ENCODE measurements at places on chromosomes 2 and 18. TPM values are rescaled to one million over a fixed set of nuclear protein-coding genes. Genes with fewer than 3 reads are reported as not detected.
A peak's percentile ranks its signal among the peaks of the same experiment; 100 is the strongest.

DNA sequence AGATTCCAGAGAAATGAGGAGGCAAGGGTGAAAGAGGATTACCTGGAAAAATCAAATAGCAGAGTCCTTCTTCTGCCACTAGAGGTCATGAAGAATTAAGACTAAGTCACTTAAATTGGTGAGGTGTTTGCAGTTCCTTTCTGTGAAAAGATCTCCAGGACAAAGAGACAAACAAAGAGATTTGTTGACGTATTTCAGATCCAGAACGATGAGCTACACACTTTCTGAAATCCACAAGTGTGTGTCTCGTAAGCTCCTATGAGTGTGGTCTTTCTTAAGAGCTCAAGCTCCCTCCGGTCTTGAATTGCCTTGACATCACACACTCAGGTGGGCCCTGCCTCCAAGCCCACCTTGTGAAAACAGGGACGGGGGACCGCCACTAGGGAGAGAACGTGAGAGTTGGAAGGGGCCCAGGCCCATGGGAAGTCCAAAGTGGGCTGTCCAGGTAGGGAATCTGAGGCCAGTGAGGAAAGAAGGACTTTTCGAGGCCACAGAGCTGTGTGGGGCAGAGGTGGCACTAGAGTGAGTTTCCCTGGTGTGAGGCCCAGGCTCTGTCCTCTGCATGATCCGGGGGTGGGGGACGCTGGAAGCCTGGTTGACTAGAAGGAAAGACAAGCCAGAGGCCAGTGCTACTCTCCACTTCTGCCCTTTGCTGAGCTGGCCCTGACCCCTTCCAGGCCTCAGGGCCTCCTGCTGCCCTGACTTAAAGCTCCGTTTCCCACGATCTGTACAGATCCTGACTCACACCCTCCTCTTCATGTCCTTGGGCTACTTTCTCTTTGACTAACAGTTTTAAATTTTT, 168.1 kb upstream of the NCK2 start:
- peak; percentile 42 for DNase-seq

- DNase-seq: peak; percentile 70
These were observed 48.5 kb upstream of the THOC1 start for GRCh38 chr18:316393-316792.

- DNase-seq: no peak
These were observed 1.3 kb upstream of the ACKR3 start for GRCh38 chr2:236568068-236568921.

GRCh38 chr18:69491576-69491975, 90.9 kb downstream of the DOK6 start:
- DNase-seq: no peak

DNA sequence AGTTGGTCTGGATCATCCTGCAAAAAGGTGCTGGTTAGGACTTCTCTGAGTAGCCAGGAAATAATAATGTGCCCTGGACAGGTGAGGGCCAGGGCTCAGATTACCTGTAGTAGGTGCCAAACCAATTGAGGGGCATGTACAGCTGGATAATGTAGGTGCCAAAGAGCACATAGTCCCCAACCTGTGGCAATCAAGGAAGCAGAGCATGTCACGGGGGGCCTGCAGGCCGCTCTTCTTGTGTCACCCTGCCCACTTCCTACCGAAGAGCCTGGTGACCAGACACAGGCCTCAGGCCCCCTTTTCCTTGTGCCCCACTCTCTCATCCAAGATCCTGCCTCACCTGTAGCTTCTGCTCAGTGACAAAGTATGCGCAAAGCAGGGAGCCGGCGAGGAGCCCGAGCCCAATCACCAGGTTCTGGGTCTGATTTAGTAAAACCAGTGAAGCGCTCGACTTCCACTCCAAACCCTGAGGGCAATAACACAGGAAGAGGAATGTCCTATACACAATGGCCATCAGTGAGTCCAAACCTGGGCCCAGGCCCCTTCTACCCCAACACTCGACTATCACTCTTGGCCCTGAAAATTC, 5.2 kb downstream of the ABCB6 start:
- no peak for DNase-seq

- peak; percentile 9 for DNase-seq
These were observed 203.7 kb downstream of the KLHL29 start for GRCh38 chr2:23588508-23589201.

DNA sequence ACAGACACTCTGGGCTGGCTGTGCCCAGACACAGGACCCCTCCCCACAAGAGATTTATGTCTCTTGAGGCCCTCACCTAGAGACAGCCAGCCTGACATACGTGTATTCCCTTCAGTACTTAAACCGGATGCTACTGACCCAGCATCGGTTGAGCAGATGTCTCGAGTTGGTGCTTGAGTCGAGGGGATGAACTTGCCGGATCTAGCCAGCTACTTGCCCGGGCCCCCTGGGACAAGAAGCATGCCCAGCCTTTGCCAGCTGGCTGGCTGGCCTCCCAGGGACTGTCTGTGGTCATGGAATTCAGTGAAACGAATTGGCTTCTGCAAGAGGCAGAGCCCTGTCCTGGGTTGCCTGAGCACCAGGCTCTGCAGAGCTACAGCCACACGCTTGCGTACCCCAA, 36.0 kb downstream of the DNMT3A start:
- no peak for DNase-seq

DNA sequence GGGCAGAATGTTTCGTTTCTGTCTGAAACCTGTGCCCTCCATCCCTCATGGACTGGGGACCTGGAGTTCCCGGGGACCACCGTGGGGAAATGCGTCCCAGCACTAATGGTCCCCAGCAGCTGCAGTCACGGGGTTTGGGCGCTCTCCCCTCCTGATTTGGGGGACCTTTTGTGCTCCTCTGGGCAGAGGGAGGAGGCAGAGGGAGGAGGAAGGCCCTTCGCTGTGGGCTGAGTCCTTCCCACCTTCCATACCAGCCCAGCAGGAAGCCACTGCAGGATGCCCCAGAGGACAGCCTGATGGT, 3.2 kb downstream of the GPR35 start:
- DNase-seq: no peak

GRCh38 chr2:219563271-219563928, 7.9 kb downstream of the OBSL1 start:
- no peak for DNase-seq

DNA sequence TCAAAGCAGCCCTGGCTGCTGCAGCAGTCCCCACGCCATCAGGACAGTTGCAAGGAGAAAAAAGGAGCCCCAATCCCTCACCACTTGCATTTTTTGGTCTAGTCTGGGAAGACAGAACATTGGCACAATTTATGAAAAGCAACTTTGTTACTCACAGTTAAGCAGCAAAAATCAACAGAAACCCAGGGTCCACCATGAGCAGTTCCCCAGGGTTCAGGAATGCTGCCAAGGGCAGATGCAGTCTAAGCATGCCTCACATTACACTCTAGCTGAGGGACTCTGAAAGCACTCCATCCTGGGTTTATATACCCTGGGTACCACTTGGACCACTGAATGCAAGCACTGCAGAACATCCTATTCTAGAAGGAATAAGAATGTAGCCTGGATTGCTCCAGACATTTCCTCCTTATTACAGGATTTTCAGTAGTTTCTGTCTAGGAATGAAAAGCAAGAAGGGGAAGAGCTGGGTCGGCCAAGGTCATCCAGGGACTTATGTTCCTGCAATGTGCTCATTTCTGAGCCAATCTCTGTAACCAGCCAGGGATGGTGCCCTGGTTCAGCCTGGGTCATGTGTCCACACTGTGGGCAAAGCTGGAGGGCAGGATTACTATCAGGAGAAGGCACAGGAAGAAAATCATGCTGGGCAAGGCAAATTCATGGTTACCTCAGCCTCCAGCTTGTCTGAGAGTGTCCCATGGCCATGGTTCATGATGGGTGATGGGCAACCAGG, 19.5 kb upstream of the TMEM163 start:
- no peak for DNase-seq

GRCh38 chr2:8241317-8241716, 440.5 kb upstream of the ID2 start:
- no peak for DNase-seq

DNA sequence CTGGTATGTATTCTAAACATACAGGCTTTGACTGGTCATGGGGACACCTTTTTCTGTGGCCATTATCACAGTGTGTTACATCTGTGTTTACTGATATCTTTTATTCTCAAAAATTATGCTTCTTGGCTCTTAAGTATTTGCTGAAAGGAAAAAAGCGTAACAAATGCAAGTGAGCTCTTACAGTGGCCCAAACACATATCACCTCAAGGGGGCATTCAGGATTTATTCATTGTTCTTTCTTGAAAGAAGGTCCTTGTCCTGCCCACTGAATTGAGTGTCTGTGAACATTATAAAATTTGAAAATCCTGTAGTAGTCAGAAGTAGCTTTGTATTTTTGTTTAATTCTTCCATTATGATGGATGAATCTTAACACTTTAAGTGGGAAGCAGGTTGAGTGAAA, 454.5 kb downstream of the XIRP2 start:
- DNase-seq: no peak

DNA sequence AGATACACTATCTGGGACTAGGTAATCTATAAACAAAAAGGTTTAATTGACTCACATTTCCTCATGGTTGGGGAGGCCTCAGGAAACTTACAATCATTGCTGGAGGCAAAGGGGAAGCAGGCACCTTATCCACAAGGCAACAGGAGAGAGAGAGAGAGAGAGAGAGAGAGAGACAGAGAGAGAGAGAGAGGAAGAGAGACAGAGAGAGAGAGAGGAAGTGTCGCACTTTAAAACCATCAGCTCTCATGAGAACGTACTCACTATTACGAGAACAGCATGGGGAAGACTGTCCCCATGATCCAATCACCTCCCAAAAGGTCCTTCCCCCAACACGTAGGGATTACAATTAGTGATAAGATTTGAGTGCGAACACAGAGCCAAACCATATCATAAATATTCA, 253.5 kb upstream of the TRIB2 start:
- DNase-seq: no peak

- peak; percentile 22 for DNase-seq
These were observed 167.7 kb downstream of the VAPA start for GRCh38 chr18:10081492-10081891.

DNA sequence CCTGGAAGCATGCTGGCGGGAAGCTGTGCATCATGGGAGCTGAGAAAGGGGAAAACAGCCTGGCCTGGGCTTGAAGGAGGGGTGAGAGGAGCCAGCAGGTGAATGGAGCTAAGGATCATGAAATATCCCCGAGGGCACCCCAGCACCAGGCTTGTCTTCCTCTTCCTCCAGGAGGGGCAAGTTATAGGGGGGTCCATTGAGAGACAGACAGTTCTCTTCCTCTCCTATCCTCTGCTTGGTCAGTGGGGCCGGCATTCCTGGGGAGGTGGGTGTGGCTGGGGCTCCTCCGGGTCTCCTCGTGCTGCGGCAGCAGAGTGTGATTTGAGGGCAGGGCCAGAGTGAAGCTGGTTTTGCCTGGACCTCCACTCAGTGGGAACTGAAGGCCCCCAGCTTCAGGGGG, 78.9 kb downstream of the LIPG start:
- DNase-seq: no peak

- DNase-seq: no peak
These were observed 1002.3 kb downstream of the TDRD15 start for GRCh38 chr2:22126106-22126505.

DNA sequence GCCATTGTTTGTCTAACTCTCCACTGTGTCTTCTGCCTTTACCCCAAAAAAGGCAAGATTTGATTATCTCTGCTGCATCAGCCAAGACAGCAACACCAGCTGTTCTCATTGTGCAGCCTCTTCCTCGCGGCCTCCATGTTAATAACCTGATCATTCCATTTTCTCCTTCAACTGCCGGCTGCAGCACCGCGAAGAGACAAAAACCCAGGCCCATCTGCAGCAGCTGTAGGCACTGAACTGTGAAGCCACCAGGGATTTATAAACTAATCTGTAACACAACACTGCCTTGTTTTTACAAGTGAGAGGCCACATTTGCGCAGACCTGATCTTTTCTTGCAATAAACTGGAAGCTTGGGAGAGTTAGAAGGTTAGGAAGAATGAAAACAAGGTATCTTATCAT, 147.8 kb downstream of the SATB2 start:
- no peak for DNase-seq

DNA sequence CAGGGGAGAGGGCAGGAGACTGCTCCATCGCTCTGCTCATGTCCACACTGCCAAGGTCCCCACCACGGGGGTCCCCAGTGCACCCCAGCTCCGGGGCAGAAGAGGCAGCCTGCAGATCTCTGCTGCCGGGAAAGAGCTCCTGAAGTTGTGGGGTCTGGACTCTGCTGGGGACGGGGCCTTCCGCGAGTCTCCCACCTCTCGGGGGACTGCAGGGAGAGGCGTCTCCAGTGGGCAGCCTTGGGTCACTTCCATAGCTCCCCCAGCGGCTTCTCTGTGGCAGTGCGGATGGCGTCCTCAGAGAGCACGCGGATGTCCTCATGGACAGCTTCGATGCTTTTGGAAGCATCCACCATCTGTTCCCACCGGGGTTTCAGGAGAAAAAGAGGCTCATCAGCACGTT, 10.7 kb downstream of the DTYMK start:
- no peak for DNase-seq

GRCh38 chr2:183185534-183185933, 61.3 kb downstream of the NUP35 start:
- peak; percentile 8 for DNase-seq

DNA sequence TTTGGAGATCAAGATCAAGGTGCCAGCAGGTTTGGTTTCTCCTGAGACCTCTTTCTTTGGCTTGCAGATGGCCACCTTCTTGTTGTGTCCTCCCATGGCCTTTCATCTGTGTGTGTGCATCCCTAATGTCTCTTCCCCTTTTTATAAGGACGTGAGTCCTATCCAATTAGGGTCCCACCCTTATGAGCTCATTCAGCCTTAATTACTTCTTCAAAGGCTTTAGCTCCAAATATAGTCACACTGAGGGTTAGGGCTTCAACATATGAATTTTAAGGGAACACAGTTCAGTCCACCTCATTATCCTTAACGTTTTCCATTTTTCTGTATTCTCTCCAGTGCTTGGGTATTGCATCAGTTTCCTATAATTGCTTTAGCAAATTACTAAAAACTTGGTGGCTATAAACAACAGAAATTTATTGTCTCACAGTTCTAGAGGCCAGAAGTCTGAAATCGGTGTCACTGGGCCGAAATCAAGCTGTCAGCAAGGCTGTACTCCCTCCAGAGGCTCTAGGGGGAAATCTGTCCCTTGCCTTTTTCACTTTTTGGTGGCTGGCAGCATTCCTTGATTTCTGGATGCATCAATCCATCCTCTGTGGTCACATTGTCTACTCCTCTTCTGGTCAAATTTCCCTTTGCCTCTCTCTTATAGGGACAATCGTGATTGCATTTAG, 34.1 kb downstream of the CDC42EP3 start:
- no peak for DNase-seq

DNA sequence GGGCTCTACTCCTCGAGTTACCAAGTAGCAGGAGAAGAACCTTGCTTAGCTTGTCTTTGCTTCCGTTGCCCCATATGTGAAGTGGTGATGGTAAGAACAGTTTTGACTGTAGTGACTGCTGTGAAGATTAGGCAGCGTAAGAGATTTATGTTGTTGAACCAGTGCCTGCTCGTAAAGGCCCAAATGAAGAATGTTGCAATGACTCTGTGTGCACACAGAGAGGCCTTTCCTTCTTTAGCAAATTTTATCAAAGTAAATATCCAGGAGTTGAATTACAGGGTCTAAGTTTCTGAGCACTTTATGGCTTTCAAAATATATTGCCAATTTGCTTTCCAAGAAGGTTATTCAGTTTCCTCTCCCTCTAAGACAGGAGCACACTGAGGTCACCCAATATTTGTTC, 14.5 kb downstream of the NTSR2 start:
- no peak for DNase-seq

Gene LGALSL
- 0.86 TPM for polyA plus RNA-seq

Gene TUBA3D
- polyA plus RNA-seq: not detected

Gene CPSF3
- polyA plus RNA-seq: 24.7 TPM

Gene IL1F10
- not detected for polyA plus RNA-seq

Gene ALPG
- polyA plus RNA-seq: not detected

All from IMR-90 (cell line).